Right kidney (tissue), 9 donors: ENCODE measurements at places on chromosomes 5 and 9.
A peak's percentile ranks its signal among the peaks of the same experiment; 100 is the strongest.

- no peak for DNase-seq
These were observed 1.2 kb downstream of the LCN9 start for GRCh38 chr9:135664266-135664665.

DNA sequence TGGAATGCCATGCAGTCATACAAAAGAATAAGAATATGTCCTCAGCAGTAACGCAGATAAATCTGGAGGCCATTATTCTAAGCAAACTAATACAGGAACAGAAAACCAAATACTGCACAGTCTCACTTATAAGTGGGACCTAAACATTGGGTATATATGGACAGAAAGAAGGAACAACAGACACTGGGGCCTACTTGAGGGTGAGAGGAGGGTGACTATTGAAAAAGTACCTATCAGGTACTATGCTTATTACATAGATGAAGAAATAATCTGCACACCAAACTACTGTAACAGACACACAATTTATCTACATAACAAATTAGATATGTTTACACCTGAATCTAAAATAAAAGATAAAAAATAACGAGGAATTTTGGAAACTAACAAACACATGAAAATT, 38.8 kb downstream of the MEIKIN start:
- no peak for DNase-seq

- DNase-seq, result no peak
These were observed 9.6 kb downstream of the DEPDC1B start for GRCh38 chr5:60690326-60690725.

DNA sequence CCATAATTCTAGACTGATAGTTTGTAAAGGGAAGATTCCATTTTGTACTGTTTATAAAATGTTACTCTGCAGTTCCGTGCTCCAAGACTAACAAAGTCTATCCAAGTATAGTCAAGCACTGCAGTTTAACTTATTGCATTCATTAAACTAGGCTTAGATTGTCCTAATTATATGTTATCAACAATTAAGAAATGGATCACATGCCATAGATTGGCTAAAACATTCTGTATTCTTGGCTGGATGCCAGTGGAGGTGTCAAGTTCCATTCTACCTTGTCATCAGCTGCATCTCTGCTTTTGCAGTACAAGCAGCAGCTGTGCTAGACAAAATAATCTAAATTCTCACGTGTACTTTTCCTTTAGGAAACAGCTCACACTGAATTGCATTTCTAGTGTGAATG, 69.4 kb upstream of the MEF2C start:
- no peak for DNase-seq

- peak; percentile 42 for DNase-seq
These were observed 1.3 kb downstream of the ARAP3 start for GRCh38 chr5:141680751-141681201.
